ENCODE measurements at places on chromosomes 7 and 10.
A peak's percentile ranks its signal among the peaks of the same experiment; 100 is the strongest.

DNA sequence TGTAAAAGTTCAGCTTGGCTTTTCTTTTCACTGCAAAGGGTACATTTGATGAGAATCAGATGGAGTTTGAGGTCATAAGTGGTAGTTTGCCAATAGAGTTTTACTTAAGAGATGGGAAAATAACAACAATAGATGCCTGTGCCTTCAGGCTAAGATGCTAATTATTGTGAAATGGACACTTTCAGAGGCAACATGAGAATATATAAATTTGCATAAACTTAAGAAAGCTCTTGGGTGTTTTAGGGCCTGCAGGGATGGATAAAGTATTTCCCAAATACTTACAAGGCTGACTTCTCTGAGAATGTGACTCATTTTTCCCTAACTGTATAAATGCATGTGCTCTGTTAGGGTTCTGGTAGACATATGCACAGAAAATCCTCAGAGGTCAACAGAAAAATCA is 200.3 kb upstream of the SVIL start:
- no peak for DNase-seq

- peak; percentile 67 for DNase-seq
These were observed 32.0 kb downstream of the FIGNL1 start for GRCh38 chr7:50418086-50418515.

- peak; percentile 47 for DNase-seq
These were observed 84.7 kb downstream of the SNX10 start for GRCh38 chr7:26376175-26376917.

DNA sequence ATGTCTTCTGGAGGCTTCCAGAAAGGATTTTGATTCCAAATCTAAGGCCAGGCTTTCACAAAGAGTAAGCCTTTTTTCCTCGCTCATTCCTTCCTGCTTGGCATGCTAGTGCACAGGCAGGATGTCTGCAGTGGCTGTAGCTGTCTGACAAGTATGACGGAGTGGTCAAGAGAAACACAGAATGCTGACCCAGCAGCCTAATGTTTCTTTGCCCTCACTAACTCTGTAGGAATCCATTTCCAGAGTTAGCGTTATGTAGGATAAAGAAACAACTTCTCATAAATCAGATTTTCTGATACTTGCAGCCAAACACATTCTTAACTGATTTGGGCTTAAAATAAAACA is 190.8 kb upstream of the AGK start:
- DNase-seq, result no peak

DNA sequence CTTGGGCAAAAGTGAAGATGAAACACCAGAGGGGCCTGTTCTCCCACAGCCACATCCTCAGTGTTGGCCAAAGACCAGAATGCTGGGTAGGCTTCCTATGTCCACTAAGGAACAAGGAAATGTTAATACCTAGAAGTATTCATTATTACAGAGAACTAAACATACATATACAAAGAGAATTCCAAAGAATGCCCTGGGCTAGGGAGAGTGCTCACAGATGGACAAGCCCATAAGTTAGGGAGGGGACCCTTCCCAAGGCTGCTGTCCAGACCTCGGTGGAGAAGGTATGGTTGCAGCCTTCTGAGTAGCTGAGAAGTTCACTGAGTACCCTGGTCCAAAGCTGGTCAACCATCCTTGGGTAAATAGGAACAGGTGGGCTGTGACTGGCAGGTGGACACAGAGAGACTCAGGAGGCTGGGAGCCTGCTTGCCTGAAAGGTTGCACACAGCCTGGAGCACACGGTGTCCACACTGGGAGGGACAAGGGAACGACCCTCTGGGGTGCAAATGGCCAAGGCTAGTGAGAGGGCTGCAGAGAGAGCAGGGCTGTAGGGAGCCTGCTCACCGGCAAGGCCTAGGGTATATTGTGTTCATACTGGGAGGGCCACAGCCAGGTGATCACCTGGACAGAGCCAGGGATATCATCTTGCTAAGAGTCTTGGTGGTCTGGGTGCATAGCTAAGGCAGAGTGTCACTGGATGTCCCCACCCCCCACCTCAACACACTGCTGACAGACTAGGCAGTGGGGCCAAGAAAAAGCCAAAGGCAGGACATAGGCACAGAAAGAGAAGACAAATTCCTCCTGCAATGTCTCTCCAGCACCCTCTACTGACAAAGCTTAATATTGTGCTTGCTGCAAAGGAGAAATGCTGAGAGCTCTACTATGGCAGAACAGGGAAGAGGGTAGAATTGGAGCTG is 40.3 kb downstream of the CPVL start:
- peak; percentile 5 for DNase-seq

DNA sequence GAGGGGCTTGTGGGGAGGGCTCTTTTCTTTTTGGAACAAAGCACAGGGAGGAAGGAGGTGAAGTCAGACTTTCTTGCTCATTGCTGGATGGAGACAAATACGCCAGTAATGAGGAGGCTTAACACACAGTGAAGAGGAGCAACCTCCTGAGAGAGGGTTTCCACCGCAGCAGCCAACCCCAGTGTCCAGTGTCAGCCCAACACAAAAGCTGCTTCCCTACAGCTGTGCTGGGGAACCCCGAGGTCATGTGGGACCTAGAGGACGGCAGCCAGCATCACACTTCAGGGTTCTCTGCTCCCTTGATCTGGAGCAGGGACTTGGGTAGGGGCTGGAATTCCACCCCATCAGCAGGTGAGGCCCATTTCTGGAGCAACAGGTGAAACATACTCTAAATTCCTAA is 7.7 kb downstream of the BLNK start:
- no peak for DNase-seq

DNA sequence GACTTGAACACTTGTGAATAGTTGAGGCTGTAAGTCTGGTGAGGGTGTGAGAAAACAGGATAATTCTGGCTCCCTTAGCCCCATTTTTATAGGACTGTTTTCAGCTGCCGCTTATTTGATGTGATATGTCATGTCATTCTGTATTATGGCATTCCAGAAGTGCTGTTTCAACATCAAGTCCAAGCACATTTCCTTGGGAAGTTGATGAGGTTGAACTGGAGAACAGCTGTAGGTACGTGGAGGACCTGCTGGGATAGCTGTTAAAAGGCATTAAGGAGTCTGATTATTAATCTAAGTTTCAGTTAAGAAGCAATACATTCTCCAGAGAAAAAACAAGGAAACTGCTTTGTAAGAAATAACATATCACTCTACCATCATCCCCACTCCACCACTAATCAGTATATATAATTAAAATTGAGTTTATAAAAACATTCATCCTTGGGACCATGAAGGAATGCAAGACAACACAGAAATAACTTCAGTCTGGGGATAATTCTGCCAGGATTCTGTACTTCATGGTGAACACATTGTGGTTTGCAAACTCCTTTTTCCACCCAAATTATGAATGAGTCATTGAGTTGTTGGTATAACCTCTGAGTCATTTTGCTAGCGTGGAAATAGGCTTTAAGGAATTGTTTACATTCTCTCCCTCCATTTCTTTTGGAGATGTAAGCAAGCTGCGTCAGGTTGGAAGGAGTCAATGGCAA is 39.9 kb upstream of the TMEM229A start:
- DNase-seq, result no peak

DNA sequence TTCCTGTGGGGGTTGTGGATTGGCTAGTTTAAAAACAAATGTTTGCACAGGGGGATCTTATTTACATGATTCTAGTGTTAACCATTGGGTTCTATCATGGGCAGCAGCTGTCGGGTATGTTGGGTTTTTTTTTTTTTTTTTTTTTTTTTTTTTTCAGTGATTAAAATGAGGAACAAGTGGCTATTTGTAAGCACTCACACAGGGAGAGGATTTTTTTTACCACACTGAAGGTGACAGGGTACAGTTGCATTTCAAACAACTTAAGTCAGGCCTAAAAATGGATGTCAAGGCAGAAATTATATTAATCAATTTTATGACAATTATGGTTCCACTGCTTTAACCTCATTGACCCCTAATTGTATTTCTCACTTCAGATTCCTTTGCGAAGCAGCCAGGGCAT is 92.8 kb downstream of the CD36 start:
- DNase-seq, result no peak

DNA sequence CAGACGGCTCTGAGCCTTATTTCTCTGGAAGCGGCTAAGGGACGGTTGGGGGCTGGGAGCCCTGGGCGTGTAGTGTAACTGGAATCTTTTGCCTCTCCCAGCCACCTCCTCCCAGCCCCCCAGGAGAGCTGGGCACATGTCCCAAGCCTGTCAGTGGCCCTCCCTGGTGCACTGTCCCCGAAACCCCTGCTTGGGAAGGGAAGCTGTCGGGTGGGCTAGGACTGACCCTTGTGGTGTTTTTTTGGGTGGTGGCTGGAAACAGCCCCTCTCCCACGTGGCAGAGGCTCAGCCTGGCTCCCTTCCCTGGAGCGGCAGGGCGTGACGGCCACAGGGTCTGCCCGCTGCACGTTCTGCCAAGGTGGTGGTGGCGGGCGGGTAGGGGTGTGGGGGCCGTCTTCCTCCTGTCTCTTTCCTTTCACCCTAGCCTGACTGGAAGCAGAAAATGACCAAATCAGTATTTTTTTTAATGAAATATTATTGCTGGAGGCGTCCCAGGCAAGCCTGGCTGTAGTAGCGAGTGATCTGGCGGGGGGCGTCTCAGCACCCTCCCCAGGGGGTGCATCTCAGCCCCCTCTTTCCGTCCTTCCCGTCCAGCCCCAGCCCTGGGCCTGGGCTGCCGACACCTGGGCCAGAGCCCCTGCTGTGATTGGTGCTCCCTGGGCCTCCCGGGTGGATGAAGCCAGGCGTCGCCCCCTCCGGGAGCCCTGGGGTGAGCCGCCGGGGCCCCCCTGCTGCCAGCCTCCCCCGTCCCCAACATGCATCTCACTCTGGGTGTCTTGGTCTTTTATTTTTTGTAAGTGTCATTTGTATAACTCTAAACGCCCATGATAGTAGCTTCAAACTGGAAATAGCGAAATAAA is 175.5 kb downstream of the RNF216 start:
- DNase-seq, result no peak

- DNase-seq, result no peak
These were observed 189.5 kb downstream of the TRIL start for GRCh38 chr7:28768577-28769147.

- DNase-seq, result peak; percentile 30
These were observed 109.6 kb downstream of the WNT2 start for GRCh38 chr7:117212969-117213877.

- no peak for DNase-seq
These were observed 76.2 kb downstream of the CYP51A1 start for GRCh38 chr7:92058040-92058439.

DNA sequence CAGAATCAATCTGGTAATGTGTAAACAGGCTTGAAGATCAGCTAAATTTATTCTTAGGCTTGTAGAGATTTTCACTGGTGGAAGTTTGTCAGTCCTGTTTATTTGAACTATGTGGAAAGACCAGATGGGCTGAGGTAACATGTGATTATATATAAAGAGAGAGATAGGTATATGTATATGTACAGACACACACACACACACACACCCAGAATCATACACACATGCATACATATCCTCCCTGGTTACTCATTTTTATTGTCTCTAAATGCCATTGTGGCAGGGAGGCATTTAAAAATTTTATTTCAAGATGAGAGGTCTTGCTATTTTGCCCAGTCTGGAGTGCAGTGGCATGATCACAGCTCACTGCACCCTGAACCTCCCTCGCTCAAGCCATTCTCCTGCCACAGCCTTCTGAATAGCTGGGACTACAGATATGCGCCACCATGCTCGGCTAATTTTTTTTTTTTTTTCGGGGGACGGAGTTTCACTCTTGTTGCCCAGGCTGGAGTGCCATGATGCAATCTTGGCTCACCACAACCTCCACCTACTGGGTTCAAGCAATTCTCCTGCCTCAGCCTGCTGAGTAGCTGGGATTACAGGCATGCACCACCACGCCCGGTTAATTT is 78.1 kb upstream of the CYTH3 start:
- no peak for DNase-seq

DNA sequence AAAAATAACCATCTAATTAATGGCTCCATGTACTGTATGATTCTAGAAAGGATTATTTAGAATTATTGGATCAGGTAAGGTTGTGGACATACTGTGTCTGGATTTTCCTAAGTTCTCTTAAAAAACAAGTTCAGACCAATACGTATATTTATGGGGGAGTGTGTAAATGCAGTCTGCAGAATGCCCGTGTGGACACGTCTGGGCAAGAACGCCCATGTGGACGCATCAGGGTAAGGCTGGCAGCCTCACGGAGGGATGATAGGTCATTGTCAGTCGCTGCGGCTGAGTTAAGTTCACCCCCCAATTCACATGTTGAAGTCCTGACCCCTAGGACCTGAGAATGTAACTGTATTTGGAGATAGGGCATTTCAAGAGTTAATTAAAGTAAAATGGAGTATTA is 160.0 kb upstream of the SHH start:
- DNase-seq, result no peak

DNA sequence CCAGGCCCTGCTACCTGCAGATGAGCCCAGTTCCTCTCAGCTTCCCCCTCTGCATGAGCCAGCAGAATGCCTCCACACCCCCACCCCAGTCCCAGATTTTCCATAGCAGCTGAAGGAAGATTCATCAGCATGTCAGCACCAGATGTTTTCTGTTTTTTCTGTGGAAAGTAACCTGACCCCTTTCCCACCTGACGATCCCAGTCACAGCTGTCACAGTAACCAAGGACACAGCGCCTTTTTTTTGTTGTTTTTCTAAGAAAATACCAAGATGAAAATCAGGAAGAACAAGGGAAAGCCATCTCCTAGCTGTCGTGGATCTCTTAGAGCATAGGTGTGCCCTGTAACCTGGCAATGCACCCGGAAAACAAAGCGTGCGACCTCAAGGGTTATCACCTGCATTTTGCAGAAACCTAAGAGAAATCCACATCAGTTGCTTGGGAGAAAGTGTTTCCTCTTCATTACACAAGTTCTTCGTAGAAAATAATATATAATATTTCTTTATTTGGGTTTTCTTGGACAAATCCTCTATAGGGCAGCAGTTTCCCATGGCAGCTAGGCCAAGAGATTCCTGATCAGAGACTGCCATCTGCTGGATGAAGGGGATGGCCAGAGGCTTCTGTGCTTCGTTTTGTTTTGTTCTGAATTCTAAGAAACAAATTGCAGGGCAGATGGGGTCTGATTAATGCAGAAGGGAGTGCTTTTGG is 401.9 kb downstream of the TNS3 start:
- no peak for DNase-seq

DNA sequence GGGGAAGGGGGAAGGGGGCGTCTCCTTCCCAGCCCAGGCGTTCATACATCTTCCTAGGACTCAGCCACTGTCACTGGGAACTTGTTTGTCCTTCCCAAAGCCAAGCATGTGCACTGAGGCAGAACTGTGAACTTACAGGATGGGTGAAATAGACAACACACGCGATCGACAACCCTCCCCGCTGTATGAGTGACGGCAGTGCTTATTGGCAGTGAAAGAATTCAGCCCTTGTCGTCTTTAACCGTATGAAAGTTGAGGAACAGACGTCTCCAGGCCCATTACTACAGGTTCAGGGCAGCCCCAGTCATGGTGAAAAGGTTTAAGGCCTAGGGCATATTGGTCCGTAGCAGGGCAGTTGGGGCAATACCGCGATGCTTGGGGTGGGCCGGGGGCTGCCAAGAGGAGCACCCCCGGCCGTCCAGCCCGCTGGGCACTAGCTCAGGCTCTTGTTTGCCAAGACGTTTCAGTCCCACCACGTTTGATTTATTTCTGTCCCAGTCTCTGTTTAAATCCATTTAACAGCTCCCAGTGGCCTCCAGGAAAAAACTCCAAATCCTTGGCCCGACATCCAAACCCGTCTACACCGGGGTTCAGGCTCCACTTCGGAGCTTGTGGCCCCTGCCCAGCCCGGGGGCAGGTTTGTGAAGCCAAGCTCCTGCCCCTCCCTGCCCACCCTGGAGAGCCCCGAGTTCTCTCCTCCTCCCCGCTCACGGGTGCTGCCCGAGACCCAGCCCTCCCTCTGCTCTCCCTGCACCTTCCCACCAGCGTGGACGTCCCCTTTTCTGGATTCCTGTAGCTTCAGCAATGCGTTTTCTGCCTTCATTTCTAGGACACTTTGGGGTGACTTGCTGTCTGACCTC is 159.8 kb downstream of the DNAJB6 start:
- DNase-seq, result no peak

GRCh38 chr7:81715984-81716588 is 53.8 kb downstream of the HGF start:
- no peak for DNase-seq
